ENCODE measurements at places on chromosomes 3 and 15. TPM values are rescaled to one million over a fixed set of nuclear protein-coding genes. Genes with fewer than 3 reads are reported as not detected.

- peak; percentile 66 for DNase-seq
Observed at GRCh38 chr3:196431181-196432136, 768 bp downstream of the UBXN7 start.

GRCh38 chr3:87615506-87615905 is 339.1 kb upstream of the POU1F1 start:
- no peak for DNase-seq

GRCh38 chr3:136070953-136071949 is 105.7 kb downstream of the PPP2R3A start:
- DNase-seq: peak; percentile 38

The CPN2 gene
- not detected for total RNA-seq

GRCh38 chr3:109943181-109943580 is 605.8 kb upstream of the DPPA4 start:
- DNase-seq: no peak

The ALS2CL gene
- 3.9 TPM for total RNA-seq

DNA sequence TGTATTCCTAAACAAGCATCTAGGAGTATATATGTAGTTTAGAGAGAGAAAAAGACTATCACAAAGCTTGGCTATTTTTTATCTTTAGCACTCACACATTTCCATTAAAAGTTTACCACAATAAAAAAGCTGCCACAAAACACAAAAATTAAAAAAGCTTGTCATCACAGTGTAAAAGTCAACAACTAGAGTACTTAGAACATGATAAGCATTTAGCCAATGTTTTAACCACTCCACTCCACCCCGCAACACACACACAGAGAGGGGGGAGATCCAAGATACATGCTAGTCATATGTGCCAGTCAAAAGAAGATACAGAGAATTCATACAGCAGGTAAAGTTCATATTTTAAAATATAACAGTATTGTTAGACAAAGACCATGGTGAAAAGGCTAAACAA is 79.7 kb downstream of the STAG1 start:
- no peak for DNase-seq

The ZNF620 gene
- total RNA-seq: 4.4 TPM

- peak; percentile 35 for DNase-seq
Observed at GRCh38 chr3:167198949-167199600, 181.0 kb downstream of the ZBBX start.

Measured in HT1080 (cell line).